ENCODE measurements at places on chromosomes 5 and 9.

DNA sequence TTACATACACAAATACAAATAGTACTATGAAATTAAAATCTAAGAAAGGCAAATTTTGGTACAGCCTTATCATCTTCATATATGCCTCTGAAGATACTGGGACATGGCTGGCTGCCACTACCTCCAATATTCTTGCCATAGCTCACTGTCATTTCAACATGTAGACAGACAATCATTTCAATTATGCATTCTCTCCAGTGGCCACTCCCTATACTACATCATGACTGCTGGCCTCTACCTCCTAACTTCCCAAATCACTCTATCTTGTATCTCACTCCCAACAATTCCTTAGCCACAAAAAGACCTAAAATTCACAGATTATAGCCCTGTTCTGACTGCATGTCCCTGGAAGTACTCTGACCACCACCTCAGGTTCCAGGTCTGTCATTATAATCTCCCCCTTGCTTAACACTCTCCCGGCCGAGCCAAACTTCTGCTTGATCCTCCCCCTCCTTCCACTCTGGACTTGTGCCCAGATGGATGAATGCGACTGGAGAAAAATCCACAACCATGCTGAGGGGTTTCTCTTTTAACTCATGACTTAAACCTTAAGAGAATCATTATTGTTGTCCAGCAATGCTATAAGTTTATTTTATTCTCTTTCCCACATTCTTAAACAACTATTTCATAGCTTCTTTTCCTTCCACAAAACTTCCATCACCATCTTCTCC is 225.3 kb upstream of the TLE4 start:
- no peak for DNase-seq

- DNase-seq = no peak
Measured at GRCh38 chr5:53987101-53987500, 323.3 kb downstream of the ARL15 start.

- no peak for DNase-seq
Measured at GRCh38 chr5:169577951-169578350, 5.6 kb upstream of the SPDL1 start.

DNA sequence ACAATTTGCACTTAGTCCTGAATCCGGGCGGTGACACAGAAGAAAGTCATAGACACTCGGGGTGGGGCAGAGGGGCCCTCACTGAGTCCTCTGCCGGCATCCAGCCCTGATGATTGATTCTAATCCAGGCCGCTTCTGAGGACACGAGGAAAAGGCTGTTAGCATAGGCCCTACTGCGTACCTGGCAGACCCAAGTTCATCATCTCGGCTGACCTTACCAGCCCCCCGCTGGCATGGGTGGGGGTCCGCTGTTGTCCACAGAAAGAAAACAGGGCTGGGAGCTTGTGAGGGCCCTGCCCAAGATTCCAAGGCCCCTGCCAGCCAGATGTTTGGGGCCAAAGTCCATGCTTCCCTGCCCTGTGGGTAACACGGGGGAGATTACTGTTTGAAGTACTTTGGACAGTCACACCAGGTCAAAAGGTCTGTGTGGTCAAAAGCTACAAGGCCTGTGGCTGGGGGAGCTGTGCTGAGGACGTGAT is 24.5 kb downstream of the ERGIC1 start:
- no peak for DNase-seq

DNA sequence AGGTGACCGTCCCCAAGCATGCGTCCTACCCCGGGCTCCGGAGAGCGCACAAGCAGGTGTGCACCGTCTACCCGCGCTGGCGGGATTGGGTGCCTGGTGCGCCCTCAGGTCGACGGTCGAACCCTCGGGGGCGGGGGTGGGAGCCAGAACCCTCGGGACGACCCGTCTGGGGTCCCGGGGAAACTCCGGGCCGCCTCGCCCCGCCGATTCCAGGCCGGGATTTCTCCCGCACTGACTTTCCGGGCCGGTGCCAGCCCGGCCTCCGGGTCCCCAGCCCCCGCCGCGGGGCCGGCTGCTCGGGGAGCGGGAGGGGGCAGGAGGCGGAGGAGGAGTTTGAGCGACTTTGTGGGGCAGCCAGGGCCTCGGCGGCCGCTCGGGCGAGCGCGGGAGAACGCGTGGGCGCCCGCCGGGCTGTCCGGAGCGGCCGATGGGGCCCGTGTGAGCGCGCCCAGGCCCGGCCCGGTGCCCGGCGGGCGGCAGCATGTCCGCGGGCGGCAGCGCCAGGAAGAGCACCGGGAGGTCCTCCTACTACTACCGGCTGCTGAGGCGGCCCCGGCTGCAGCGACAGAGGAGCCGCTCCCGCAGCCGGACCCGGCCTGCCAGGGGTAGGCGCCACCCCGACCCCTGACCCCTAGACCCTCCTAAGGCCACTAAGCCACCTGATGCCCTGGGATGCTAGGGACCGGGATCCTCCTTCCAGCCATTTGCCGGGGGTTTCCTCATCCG is at the start of gene DAB2IP:
Gene DAB2IP (plus strand): TSS at position 340 of the 726 bp plus-strand sequence. CDS start 142 bp downstream, at position 482.
- DNase-seq = no peak

GRCh38 chr9:75010570-75010969 is 17.5 kb downstream of the CARNMT1 start:
- no peak for DNase-seq

DNA sequence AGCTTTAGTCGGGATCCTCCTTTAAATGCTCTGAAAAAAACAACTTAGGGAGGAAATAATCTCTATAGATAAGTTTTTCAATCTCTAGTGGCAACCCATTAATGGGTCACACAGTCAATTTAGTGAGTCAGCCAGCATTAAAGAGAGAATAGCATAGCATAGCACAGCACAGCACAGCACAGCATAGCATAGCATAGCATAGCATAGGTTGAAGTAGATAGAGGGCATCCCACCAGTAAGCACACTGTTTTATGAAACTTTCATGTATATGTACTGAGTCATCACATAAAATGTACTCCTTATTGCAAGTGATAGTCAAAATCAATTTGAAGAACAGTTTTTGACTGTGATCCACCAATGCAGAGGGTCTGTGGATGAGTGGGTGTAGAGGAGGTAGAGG is 522.9 kb downstream of the CCDC171 start:
- DNase-seq = no peak

DNA sequence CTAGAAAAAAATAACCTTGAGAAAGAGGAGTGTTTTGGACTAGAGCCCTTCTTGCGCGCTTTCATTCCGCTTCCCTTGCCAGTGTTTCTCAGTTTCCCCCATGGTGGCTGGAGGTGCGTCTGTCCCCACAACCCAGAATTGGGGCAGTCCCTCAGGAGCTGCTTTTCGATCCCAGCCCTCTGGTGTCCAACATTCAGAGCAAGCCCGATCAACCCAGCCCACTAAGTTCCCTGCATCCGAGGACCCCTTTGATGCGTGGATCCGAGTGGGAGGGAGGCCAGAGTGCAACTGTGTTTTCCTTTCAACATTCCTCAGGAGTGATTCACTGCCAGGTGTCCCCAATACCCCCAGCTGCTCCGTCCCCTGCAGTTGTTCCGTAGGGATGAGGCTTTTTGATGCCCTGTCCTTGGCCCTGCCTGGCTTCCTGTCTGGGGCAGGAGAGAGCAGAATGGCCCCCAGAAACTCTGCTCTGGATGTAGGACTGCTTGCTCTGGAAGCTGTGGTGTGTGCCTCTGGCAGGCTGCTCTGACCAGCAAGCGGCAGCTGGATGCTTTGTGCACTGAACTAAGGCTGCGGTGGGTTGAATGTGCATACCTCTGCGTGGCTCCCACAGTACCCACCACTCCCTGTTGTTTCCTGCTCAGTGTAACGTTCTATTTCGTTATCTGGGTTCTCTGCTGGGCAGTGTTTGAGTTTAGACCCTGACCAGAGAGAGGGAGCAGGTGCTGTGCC is 117.5 kb downstream of the BOD1 start:
- no peak for DNase-seq

- DNase-seq = no peak
Measured at GRCh38 chr5:77073667-77074066, 13.4 kb downstream of the ZBED3 start.

Measured in stimulated activated CD4-positive, alpha-beta T cell treated with anti-CD3 and anti-CD28 coated beads, Interleukin-4, amount 100 ng/mL, for 48 hours (primary cell).